ENCODE measurements at places on chromosomes 7 and 10.
A peak's percentile ranks its signal among the peaks of the same experiment; 100 is the strongest.

GRCh38 chr7:26854876-26855855 is 9.2 kb downstream of the SKAP2 start:
- DNase-seq = peak; percentile 55

DNA sequence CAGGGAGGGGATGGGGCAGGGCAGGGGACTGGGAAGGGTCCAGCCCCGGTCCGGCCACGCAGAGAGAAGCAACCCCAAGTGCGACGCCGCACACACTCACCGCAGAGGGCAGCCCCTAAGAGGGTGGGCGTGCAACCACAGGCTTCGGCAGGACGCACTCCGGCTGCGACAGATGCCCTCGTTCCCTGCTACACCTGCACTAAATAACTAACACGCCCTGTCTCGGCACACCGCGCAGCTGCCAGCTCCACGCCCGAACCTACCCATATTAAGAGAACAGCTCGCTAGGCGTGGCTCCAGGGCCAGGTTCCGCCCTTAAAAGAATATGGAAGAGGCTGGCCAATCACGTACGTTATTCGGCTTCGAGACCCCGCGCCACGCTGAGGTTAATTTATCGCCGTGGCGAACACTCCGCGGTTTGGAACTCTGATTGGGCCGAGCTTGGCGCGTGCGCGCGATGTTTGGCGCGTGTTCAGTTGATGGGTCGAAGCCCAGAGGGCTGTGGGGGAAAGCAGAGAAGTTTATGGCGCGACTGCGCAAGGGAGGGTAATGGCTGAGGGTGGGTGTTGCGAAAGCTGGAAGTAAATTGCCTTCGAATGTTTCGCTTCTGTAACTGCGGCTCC is 91.1 kb downstream of the OR13A1 start:
- no peak for DNase-seq

DNA sequence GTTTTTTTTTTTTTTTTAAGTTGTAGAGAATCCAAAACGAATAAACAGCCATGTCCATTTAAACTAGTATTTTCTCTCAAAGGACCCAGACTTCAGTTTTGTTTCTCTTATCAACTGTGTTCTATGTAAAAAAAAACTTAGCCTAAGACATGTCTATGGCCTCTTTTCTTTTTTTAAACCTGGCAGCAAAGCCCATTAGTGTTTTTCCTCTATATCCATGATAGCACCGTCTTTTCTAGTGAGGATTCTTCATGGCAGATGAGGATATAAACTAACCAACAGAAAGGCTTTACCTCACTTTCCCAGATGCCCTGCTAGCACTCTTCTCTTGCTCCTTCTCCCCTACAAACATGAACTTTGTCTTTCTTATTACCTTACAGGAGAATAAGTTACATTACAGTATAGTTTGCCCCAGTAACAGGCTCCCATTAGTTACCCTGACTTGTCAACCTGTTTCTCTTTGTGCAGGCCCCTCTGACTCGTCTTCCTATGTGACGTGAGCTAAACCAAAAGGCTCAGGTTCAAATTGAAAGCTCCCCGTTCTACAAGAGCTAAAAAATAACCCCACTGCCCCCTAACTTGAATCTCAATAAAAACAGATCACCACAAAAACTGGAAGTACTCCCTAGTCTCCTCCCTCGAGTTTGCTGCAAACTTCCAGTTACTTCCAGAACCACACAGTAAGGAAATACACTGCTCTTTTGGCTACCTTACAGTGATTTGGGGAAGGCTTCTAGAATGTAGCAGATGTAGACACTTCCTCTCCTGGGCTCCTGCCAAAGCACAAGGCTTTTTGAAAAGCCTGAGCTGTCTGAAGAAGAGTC is 20.1 kb downstream of the P4HA1 start:
- DNase-seq = peak; percentile 80

- peak; percentile 85 for DNase-seq
Observed at GRCh38 chr10:91756286-91756685, 41.9 kb upstream of the TNKS2 start.

DNA sequence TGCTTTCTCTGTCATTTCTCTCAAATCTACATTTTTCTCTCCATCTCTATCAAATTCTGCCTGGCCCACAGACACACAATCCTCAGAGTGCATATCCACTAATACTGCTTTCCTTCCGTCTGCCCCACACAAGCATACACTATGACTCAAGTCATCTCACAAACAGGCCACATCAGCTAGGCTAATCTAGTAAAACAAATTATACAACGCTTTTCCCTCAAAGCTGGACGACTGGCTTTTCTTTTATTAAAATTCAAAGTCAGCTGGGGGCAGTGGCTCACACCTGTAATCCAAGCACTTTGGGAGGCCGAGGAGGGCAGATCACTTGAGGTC is 161.1 kb downstream of the FAM107B start:
- DNase-seq = no peak

- no peak for DNase-seq
Observed at GRCh38 chr10:48455392-48456151, 149.1 kb downstream of the MAPK8 start.

DNA sequence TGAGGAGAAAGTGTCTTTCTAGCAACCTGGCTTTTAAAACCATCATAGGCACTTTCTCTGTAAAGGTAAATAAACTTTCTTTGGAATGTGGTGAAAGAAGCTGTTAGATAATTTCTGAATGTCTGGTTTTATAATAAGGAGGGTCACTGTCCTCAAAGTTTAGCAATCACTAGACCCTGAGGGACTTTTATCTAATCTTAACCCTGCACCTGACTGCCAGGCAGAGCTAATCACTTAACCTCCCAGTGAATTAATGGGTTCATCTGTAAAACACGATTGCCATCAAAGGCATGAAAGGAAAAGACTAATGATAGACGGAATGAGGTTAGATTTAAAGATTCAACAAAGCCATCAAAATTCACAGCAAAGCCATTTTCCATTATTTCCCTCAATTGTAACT is 553.8 kb downstream of the GRM8 start:
- no peak for DNase-seq

DNA sequence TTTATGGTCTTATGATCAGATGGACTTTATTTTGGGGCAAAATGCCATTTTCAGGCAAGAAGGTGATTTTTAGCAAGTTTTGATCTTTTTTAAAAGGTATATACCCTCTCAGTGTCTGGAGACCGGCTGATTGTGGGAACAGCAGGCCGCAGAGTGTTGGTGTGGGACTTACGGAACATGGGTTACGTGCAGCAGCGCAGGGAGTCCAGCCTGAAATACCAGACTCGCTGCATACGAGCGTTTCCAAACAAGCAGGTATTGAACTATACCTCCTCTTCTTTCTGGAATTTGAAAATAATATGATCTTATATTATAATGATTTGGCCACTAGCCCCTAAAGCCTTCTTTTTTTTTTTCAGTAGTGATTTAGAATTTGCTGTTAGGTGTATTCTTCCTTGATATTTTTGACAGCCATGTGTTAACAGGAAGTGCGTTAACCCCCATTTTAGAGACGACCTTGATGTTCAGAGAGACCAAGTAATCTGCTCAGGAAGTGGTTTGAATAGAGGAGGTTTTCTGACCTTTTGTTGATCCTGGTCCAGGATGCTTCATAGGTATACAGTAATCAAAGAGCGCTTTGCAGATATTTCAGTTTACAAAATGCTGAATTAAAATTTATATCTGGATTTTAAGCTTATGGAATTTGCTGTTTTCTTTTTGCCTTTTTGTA is 6.2 kb downstream of the BUB3 start:
- no peak for DNase-seq

DNA sequence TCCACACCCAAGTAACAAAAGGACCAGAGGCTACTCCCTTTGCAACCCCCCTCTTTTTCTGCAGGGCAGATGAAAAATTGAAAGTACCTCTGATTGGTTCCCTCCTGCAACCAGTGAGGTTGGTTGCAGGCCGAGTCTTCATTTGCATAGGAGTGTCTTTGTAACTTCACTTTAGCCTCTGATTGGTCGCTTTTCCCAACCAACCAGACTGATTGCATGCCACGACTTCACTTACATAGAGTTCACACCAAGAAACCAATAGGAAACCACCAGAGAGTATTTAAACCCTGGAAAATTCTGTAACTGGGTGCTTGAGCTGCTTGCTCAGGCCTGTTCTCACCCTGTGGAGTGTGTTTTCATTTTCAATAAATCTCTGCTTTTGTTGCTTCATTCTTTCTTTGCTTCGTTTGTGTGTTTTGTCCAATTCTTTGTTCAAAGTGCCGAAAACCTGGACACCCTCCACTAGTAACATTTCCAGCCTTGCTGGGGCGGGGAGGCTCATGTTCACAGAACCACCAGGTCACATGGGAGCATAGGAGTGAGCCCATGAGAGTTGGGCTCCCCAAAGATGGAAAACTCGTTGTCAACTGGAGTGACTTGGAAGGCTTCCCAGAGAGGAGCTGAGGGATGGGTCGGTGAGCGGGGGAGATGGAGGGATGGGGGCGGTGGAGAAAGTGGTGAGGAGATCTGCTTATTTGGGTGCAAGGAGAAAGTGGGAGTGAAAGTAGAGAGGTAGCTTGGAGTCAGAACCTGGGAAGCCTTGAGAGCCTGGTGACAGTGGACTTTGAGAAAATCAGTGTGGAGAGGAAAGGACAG is 223.6 kb downstream of the GFRA1 start:
- DNase-seq = no peak

GRCh38 chr10:21536874-21537273 is 2.8 kb downstream of the MLLT10 start:
- no peak for DNase-seq

DNA sequence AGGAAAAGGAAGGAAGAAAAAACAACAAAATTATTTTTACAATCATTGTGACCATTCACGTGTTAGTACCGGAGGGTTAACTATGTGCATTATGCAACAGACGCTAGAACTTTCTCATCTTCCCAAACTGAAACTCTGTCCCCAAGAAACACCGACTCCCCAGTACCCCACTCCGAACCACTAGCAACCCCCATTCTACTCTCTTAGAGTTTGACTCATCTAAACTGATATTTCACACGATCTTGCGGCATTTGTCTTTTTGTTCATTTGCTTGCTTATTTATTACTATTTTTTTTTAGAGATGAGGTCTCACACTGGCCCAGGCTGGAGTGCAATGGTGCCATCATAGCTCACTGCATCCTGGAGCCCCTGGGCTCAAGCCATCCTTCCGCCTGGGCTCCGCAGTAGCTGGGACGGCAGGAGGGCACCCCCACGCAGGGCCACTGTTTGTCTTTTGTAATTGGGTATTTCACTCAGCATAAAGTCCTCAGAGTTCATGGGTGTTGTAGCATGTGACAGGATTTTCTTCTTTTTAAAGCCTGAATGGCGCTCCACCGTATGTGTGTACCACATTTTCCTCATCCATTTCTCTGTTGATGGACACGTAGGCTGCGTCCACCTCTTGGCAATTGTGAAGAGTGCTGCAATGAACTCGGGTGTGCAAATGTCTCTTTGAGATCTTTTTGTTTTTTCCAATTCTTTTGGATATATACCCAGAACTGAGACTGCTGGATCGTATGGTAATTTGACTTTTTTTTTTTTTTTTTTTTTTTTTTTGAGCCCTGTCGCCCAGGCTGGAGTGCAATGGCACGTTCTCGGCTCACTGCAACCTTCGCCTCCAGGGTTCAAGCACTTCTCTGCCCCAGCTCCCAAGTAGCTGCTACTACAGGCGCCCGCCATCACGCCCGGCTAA is 9.5 kb downstream of the MNX1 start:
- no peak for DNase-seq

DNA sequence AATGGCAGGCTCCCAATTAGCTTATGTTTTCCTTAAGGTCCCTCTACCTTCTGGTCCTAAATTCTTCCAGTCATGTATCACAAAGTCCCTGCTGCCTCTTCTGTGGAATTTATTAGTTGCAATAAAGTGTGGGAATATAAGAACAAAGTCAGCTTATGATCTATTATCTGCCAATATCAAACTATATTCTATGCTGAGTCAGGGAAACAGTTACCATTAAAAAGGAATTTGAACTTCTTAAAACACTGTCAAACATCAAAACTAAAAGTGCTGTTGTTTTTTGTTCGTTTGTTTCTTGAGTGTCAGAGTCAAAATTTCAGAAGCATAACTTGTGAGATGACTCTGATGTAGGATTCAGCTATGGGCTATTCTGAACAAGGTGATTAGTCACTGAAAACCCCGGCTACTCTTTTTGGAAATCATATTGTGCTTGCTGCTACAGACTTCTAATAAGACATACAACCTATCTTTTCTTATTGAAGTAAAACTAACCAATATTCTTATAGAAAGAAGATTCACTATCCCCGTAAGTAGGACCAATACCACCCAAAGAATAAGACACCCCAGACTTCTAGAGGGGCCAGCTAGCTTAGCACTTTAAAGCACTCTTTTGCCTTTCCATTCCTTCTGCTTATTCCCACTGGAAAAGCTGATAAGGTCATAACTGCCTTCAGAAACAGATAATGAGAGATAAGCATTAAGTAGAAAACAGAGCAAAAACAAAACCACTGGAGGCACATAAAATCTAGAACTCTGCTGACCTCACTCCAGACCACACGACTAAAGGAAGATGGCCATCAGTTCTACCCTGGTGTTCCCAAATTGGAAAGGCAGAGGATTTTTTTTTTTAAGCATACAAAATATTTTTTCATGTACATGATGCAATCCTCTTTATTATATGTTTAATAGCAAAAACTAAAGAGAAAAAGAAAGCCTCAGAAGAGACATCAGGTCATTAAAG is 370.6 kb downstream of the PARD3 start:
- DNase-seq = no peak

- peak; percentile 78 for DNase-seq
Observed at GRCh38 chr10:131997366-131998049, 15.8 kb upstream of the BNIP3 start.

DNA sequence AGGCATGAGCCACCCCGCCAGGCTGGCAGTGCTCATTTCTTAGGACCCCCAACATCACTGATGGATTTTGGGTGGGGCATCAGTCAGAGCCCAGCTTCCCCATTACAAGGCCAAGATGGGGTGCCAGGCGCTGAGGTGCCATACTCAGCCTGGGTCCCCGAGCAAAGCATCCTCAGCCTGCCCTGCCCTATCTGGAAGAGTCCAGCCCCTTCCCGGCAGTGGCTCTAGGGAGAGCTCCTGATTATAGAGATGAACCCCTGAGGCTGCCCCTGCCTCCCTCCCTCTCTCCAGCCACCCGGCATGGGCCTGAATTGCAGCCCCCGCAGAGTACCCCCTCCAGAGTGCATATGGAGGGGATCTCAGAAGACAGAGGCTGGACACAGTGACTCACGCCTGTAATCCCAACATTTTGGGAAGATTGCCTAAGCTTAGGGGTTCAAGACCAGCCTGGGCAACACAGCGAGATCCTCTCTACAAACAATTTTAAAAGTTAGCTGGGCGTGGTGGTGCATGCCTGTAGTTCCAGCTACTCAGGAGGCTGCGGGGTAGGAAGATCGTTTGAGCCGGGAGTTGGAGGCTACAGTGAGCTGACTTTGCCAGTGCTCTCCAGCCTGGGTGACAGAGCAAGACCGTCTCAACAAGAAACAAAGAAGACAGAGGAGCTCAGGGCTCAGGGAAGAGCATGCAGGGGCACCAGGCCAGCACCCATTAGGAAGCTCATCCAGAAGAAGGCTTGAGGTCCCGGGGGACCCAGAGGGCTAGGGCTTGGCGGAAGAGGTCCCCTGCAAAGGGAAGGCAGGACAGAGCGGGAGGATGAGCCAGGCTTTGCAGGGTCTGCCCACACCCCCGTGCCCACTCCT is 13.3 kb downstream of the LAT2 start:
- no peak for DNase-seq

- DNase-seq = no peak
Observed at GRCh38 chr7:22385326-22385725, 28.4 kb upstream of the RAPGEF5 start.

GRCh38 chr7:42753811-42754363 is 158.0 kb downstream of the C7orf25 start:
- no peak for DNase-seq
